ENCODE measurements at places on chromosomes 13 and 19.

DNA sequence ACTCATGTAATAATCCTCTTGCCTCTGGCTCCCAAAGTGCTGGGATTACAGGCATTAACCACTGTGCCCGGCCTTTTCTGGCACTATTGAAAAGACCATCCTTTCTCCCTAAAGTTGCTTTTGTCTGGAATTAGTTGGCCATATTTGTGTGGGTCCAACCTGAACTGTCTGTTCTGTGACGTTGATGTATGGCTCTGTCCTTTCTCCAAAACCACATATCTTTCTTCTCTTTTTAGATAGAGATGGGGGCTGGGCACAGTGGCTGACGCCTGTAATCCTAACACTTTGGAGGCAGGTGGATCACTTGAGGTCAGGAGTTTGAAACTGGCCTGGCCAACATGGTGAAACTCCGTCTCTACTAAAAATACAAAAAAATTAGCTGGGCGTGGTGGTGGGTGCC, 17.9 kb downstream of the DNM2 start:
- no peak for DNase-seq

- no peak for DNase-seq
Measured at GRCh38 chr19:33441277-33441699, 67.8 kb downstream of the CEBPG start.

DNA sequence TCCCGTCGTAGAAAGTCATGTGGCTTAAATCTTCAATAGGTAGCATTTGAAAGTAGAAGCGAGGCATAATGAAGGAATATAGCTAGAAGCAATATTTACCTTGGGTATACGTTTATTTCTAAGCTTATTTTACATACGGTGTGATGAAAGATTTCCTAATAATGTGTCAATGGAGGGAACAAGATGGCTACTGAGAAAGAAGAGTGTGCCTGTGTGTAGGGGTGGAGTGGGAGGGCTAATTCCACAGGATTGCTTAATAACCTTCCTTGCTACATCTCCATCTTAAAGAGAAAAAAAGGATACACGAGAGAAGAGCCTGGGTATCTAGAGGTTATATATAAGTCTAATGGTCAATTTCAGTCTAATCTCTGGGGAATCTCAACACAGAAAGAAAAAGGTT, 2.0 kb downstream of the SPART start:
- DNase-seq = peak; percentile 59

DNA sequence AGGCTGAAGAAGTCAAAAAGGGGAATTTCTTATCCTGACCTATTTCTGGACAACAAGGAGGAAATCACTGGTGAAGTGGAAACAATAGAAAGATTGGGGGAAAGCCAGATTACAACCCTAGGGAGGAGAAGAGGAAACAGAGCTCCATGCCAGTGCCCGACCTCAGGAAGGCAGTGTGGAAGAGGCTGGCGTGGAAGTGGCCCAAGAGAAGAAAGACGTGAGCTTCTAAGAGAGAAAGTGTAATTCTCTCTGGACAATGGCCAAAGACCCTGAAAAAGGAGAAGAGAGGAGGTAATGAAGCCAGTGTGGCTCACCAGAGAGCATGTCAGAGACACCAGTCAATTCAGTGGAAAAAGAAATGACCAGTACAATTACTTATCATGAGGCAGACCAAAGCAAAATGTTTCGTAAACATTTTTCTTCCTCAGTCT, 52.6 kb upstream of the URAD start:
- no peak for DNase-seq

DNA sequence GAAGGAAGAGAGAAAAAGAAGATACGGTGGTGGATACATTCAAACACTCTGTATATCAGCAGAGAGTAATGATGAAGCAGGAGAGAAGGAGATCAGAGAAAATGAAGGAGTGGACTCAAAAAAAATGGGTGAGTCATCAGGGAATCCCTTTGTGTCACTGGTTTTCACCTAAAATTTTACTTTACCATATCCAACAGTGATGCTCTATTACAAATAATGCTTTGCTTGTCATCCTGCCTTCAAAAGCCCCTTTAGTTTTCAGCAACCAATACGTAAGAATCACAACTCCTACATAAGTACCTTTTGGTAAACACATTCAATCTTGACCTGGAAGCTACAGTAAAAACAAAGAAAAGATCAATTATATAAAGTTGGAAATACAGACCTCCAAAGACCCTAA, 88.8 kb downstream of the ENOX1 start:
- DNase-seq = no peak

DNA sequence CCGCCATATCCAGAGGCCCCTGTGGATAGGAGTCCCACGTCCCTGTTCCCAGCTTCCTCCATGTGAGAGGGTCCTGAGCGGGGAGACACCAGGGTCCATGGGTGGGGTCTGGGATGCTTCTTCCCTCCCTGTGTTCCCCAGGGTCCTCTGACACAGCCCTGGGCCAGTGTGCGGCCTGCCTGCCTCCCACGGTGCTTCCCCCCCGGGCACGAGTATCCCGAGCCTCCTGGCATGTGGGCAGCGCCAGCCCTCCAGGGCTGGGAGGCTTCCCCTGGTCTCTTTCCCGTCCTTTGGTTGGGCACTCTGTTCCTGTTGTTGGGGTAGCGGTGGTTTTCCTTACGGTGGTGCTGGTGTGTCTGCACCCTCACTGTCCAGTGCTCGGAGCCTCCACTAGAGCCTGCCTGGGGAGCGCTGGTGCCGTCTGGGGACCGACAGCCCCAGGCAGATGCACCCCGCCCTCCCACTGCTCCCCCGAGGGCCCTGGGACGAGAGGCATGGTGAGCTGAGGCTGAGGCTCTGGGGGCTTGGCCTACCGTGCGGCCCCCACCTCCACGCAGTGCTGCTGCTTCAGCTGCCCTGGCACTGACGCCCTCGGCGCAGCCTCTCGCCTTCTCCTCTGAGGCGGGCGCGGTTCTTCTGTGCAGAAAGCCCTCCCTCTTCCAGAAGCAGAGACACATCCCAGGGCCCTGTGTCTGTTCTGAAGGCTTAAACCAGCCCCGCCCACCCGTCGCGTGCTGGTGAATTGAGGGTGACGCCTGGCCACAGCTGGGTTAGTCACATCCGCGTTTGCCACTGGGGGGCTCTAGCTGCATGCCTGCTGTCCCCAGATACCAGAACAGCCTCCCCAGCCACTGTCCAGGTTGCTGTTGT, 27.9 kb downstream of the PLEKHJ1 start:
- peak; percentile 71 for DNase-seq

DNA sequence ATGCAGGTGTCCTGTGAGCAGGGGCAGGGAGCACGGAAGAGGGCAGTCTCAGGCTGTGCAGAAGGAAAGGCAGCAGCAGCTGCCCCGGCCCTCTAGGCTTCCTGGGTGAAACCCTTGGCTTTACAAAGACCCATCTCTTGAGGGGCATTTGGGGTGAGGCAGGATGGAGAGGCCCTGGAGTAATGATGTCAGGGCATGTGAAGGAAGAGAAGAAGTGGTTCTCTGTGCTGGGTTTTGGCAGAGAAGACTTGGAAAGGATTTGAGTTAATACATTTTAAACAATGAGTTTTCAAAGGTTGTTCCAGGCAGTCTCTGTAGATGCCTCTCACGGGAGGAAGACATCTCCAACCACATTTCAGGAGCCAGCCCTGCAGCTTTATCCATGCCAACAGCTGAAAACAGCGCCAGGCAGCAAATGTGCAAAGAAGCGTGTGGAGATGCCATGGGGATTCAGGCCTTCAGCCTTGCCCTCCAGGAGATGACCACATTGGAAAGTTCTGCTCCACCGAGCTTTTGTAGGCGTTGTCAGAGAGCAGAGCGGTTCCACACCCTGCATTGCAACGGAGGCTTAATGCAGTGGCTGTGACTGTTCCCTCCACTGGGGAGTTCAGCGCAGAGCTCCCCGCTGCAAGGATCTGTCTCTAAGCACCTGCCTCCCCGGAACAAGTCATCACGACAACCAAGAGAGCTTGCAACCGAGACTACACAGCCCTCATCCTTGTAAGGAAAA, 322.8 kb downstream of the UQCRFS1 start:
- DNase-seq = no peak

DNA sequence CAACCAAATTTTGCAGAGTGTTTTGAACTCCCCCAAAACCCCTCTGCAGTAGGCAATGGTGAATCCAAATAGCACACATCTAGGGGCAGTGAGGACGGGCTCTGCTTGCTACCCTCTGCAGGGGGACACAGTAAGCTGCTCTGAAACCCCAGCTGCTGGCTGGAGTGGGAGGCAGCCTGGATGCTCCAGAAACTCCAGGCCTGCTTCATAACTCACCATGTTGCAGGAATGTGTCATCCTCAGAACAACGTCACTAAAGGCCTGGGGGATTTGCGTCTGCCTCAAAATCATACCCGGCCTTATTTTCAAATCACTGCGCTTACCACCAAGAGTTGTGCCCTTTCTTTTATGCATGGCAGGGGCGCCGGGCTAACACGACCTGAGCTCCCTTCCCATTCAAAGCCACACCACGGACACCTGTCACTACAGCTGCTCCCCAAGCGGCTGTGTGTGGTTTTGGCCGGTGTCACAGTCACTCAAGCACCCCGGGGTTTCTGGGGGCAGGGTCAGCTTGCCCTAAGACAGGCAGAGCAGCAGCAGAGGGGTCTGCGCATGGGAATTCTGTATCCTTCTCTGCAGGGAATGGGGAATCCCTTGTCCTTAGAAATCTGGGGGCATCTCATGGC, 93.9 kb downstream of the TSHZ3 start:
- no peak for DNase-seq

DNA sequence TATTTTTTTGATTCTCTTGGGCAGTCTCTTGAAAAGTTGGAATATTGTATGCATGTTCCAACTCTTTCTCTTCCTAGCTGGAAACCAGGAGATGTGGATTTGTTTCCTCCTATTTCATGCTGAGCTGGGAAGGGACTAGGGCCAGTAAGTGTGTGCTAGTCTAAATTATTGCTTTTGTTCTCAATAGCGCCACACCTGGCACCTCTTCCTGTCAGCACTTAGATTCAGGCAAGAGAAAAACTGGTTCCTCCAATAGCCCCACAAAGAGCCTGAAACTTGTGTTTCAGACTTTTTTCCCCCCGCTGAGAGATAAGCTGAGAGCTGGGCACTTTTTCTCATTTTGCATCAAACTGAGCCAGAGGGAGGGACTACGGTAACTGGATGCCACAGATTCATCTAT, 353.4 kb downstream of the OLFM4 start:
- no peak for DNase-seq

DNA sequence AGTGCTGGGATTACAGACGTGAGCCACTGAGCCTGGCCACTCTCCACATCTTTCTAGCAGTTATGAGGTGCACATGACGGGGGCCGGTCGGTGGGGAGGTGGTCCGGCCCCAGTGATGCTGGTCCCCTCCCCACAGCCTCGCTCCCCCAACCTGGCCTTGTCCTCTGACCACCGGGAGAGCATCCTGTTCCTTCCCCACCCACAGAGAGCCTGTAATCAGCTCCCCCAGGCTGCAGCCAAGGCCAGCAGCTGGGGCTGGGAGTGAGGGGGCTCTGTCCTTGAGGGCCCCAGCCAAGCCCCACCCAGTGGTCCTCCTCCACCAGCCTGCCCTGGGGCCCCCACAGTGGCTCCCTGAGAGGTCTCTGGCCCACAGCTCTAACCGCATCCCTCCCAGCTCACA, 3.0 kb upstream of the INSL3 start:
- no peak for DNase-seq

- DNase-seq = peak; percentile 20
Measured at GRCh38 chr13:49342454-49342853, 94.7 kb downstream of the CDADC1 start.

DNA sequence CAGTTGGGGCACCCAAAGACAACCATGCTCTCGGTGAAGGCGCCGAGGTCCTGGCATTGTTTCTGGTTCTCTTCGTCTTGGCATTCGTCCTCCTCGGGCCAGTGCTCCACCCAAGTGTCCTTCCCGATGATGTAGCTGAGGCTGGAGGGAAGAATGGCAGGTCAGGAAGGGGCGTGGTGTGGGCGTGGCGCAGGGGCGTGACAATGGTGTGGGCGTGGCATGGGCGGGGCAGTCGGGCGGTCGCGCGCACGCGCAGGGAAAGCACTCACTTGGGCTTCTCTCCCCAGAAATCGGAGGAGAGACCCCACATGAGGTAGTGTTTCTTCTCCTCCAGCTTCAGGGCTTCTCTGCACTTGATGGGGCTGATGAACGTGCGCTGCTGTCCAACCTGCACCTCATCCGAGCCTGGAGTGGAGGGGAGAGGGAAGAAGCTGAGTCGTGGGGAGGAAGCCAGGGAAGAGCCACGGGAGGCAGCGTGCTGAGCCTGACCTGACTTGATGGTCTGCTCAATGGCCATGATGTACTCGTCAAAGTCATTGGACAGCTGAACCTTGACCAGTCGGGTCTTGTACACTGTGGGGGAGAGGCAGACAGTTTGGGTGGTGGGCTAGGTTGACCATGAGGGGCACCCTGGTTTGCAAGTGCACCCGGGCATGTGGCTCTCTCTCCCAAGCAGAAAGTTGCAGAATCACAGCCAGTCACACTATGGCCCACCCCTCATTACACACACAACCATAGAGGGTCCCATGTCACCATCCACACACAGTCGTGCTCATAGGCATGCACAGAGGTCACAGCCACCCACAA, 8.1 kb upstream of the TNFSF14 start:
- DNase-seq = no peak

GRCh38 chr19:16261584-16262368, 62.9 kb upstream of the KLF2 start:
- DNase-seq = no peak

GRCh38 chr13:49976314-49977258, 20.3 kb upstream of the TRIM13 start:
- peak; percentile 60 for DNase-seq

- no peak for DNase-seq
Measured at GRCh38 chr19:11626252-11626651, 29.0 kb downstream of the ZNF627 start.

DNA sequence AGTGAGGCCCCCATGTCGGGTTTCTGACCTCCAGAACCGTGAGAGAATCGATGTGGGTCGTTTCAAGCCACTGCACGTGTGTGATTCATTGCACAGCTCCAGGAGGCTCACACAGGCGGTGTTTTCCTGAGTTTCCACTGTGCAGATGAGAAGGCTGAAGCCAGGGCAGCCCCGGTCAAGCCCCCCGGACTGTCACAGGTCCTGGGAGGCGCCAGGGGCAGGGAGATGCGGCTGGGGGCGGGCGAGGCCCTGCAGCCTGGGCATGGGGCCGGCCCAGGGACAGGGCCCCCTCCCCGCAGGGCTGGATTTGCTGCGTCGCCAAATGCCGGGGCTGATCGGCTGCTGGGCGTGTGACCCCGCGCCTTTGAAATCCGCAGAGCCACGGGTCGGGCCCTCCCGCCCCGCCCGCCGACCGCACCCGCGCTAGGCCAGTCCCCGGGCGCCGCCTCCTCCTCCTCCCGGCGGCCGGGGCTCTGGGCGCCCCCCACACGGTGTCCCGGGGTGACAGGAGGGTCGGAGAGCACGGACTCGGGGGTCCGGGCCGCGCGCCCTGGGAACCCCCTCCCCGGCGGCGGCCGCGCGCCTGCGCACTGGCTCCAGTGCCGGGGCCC, 9.9 kb upstream of the MKNK2 start:
- peak; percentile 52 for DNase-seq

Data from fibroblast of skin of abdomen (primary cell).